ENCODE measurements at places on chromosomes 7 and 10.
A peak's percentile ranks its signal among the peaks of the same experiment; 100 is the strongest.

DNA sequence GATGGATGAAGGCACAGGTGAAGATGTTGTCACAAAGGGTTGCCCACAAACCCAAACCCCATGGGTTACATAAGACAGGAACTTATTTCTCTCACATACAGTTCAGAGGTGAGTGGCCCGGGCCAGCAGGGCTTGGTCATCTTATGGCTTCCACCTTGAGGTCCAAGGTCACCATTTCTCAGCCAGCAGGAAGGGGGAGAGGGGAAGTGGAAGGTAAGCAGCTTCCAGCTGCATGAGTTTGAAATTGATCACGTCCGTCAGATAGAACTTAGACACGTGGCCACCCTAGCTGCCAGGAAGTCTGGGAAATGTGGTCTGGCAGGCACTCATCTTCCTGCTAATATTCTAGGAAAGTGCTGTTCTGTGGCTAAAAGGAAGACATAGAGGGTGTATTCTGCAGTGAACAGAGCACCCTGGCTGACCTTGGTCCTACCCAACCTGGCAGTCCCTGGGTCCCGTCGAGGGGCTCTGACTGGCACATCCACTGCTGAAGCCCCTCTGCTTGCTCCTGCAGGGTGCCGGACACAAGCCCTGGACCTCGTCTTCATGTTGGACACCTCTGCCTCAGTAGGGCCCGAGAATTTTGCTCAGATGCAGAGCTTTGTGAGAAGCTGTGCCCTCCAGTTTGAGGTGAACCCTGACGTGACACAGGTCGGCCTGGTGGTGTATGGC lies 49.5 kb downstream of the VWA2 start:
- ATAC-seq: no peak

DNA sequence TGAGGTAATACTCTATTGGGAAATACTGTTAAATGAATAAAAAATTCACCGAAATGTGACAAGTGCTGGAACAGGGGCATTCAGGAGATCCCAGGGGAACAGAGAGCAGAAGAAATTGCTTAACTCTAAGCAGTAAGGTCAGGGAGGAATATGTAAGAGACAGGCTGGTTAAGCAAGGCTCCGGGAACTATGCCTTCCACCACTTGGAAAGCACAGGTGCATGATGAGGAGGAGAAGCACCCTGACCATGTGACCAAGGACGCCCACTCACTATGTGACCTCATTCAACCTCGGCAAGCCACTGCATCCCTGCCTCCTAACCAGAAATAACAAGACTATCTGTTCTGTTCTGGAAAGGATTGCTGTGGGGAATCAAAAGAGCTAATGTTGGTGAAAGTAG lies 218.4 kb downstream of the ELMO1 start:
- ATAC-seq: no peak

- ATAC-seq: peak; percentile 40
These were observed 134.1 kb upstream of the EEPD1 start for GRCh38 chr7:36018816-36019484.

GRCh38 chr10:1672001-1672781 lies 65.1 kb downstream of the ADARB2 start:
- ATAC-seq: no peak

DNA sequence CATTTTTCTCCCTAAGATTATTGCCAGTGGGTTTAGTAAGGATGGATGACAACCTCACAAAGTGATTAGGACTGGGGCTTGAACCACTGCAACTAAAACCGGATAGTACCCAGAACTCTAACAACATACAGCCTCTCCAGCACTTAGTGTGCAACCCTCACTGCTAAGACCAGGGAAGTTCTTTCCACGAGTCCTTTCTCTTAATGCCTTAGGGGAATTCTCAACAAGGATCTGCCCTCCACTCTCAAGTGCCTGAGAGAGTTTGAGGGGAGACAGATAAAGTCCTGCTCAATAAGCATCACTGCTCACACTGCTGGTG lies 104.6 kb downstream of the NRP1 start:
- no peak for ATAC-seq

DNA sequence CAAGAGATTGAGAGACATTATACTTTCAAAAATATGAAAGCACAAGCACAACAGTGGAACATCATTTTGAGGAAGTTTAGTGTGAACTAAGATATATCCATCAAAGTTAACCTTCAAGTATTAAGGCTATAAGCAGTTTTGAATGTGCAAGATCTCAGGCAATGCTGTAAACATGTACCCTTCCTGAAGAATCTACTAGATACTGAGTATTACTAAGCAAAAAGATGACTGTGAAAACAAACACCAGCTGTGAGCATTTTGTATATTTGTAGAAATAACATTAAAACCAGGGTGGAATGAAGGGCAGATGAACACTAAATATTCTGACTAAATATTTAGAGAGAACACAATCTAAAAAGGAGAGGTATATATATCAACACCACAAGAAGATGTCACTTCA lies 41.3 kb upstream of the ADRA2A start:
- no peak for ATAC-seq

DNA sequence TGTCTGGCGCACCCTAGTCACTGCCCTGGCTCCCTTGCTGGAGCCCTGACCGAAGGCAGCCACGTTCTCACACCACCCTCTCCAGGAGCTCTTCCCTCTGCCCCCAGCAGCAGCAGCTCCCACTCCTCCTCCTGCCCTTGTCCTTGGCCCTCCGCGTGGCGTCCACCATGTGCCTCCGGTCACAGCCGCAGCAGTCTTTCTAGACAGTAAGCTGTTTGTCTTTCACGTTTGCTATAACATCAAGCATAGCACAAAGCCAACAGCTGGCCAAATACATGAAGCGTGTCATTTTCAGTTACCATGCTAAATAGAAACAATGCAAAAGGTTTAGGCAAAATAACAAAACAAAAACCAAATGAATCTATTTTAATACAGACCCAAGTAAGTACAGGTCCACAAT lies 3.3 kb downstream of the PITRM1 start:
- no peak for ATAC-seq

DNA sequence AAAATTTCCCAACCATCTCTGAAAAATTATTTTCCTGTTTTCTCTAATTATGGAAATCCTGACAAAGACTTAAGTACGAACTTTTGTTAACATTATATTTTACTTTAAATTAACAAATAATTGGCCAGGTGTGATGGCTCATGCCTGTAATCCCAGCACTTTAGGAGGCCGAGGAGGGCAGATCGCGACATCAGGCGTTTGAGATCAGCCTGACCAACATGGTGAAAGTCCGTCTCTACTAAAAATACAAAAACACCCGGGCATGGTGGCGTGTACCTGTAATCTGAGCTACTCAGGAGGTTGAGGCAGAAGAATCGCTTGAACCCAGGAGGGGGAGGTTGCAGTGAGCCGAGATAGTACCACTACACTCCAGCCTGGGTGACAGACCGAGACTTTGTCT lies 32.2 kb downstream of the DGKB start:
- no peak for ATAC-seq

DNA sequence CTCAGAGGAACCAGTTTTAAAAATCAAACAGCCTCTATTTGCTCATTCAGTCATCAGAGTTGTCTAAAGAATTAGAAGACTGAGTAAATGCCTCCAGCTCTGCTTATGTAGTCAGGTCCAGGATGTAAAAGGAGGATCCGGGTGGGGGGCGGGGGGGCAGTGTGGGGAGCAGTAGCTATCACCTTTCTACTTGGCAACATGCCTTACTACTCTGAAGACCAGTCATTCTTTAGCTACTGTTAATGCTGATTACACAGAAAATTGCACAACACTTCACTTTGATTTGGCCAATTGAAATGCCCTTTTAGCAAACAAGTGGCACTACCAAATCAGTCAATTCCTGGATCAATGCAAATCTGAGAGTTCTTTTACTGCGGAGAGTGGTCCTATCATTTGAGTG lies 164.2 kb downstream of the NXPH1 start:
- no peak for ATAC-seq

DNA sequence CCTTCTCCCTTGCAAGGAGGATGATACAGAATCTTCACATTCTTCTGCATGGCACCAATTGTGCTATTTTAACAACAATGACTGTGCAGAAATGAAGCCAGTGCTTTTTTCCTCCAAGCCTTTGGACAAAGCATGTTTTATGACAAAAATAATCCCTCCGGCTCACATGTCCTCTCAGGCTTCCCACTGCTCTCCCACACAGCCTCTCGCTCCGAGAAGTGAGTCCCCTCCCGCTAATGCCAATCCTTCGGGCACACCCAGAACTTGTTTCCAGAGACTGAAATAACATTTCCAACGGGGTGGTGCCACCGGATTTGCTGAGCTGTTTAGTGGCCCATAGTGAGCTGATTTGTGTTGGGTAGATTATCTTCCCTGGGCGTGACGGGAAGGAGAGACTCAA lies 35.8 kb downstream of the RBM17 start:
- ATAC-seq: no peak

DNA sequence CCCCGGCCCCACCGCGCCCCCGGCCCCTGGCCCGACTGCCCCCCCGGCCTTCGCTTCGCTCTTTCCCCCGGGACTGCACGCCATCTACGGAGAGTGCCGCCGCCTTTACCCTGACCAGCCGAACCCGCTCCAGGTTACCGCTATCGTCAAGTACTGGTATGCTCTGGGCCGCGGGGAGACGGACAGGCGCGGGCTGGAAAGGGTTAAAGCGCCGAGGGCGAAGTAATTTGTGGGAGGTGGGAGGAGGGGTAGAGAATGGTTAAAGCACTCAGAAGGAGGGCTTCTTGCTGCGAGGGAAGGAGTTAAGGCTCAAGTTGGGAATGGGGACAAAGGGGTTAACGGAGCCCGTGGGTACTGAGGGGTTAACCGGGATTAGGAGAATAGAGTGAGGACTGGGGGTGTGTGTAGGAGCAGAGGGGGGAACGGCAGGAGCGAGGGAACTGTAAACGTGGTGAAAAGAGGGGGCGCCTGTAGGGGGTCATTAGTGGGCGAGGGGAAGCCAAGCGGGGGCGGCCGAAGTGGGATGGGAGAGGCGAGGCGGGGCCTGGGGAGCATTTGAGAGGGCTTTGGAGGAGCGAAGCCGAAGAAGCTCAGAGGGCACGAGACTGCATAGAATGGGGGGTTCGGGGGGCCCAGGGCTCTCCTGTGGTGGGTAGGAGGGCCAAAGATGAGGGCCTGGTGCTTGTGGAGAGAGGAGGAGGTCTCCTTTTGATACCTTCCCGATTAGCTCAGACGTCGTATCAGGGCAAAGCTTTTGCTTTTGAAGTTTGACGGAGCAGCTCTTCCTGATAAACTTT lies 605 bp downstream of the SUFU start:
- ATAC-seq: no peak

GRCh38 chr10:50648089-50648934 lies 24.6 kb upstream of the SGMS1 start:
- ATAC-seq: peak; percentile 87

DNA sequence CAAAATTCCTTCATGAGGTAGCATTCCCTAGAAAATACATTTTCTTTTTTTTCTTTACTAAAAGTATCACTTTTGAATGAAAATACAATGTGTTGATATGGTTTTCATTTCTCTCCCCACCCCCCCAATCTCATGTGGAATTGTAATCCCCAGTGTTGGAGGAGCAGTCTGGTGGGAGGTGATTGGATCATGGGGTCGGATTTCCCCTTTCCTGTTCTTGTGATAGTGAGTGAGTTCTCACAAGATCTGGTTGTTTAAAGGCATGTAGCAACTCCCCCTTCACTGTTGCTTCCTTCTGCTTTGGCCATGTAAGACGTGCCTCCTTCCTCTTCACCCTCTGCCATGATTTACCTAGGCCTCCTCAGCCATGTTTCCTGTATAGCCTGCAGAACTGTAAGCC lies 790.3 kb upstream of the KCND2 start:
- ATAC-seq: no peak

GRCh38 chr10:19816411-19817230 lies at the start of gene PLXDC2:
PLXDC2 (plus strand) TSS chr10:19816432.
- ATAC-seq: peak; percentile 65

GRCh38 chr7:5217396-5217795 lies 27.4 kb downstream of the WIPI2 start:
- no peak for ATAC-seq

DNA sequence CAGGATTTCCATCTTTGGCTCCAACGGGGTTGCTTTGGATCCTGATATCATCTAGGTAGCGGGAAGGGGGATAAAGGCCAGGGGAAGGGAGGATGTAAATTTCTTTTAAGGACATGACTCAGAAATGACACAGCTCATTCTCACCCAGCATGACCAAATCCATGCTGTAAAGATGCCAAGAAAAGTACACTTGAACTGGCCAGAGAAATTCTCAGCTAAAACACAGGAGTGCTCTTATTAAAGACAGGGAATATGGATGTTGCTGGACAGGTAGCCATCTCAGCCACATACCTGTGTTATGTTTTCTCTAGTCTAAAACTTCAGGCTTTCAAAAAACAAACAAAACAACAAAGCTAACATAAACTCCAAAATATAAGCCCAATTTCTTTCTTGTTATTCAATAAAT lies 68.3 kb downstream of the NAMPT start:
- no peak for ATAC-seq

DNA sequence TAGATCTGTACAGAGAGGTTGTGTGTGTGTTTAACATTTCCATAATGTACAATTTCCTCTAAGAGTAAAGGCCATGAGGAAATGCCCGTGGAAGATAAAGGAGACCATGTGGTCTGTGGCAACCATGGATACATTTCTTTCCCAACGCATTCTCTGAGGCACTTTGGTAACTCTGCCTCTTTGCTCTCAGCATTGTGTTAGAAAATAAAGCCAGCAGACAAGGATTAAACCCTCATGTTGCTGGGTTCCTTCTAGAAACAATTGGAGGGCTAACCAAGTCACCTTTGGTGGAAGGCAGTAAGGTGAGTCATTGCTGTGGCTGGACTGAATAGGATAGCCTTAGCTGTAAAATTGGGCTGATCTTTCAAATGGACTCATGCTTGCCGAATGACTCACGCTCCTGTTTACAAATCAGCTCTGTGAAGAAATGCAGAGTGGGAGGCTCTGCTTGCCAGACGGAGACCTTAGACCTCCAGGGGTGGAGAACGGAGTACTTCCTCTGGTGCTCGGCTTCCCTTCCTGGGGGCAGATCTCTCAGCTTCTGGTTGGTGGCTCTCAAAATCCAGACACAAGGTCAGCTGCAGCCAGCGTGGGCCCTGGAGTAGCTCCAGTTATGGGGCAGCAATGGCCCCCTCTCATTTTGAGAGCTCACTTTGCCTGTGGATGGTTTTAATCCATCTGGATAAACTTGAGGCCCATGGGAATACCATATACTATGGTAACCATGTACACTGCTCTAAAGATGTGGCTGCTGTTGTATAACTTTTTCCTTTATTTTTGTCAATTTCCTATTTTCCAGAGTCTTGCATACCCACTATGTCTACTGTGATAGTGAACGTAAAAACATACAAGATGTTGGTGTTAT lies 137.3 kb downstream of the TCF7L2 start:
- ATAC-seq: no peak

GRCh38 chr10:119917777-119918176 lies 25.2 kb downstream of the SEC23IP start:
- ATAC-seq: no peak

- ATAC-seq: no peak
These were observed 24.2 kb upstream of the PRKAG2 start for GRCh38 chr7:151900986-151901621.
